ENCODE measurements at places on chromosomes 7 and 10.
A peak's percentile ranks its signal among the peaks of the same experiment; 100 is the strongest.

GRCh38 chr7:148884049-148884298 lies at the start of gene EZH2:
Gene EZH2 (minus strand): TSS chr7:148884291. CDS start chr7:148847298, 36,993 bp downstream.
- no peak for DNase-seq

DNA sequence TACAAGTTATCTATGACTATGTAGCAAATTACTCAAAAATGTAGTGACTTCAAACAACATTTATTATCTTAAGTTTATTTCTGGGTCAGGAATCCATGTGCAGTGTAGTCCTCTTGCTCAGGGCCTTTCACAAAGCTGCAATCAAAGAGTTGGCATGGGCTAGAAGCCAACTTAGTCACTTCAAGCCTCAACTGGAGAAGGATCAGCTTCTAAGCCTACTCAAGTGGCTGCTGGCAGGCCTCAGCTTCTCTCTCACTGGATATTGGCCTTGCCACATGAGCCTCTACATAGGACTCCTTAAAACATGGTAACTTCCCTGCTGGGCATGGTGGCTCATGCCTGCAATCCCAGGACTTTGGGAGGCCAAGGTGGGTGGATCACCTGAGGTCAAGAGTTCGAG lies 5.0 kb upstream of the NFE2L3 start:
- no peak for DNase-seq

DNA sequence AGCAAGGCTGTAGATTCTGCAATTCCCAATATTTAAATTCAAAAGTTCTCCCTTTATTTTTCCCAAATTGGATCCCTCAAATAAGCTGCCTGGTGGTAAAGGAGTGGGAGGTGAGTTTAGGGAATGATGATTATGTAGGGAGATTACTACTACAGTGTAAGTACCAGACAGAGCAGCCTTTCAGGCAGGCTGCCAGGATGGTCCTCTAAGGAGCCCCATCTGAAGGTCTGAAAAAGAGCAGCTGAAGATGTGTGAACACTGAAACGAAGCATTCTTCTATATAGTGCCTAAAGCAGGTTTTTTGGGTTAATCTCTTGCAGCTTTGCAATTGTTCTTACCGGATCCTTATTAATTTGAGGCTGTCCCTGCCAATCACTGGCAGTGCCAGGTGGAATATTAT lies 84.7 kb downstream of the CREB5 start:
- no peak for DNase-seq

- DNase-seq: no peak
Measured at GRCh38 chr10:126332576-126332975, 55.7 kb downstream of the ADAM12 start.

- no peak for DNase-seq
Measured at GRCh38 chr10:110756876-110757275, 112.7 kb downstream of the RBM20 start.

- no peak for DNase-seq
Measured at GRCh38 chr7:41222746-41223145, 480.1 kb downstream of the INHBA start.

DNA sequence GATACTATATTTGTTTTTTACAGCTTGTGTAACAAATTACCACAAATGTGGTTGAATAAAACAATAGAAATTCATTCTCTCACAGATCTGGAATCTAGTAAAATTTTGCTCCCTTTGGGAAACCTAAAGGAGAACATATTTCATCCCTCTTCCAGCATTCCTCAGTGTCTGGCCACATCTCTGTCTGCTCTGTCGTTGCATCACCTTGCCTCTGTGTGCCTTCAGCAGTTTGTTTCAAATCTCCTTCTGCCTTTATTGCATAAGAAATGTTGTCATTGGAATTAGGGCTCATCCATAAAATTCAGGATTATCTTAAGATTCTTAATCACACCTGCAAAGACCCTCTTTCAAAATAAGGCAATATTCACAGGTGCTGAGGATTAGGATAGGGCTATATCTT lies 14.5 kb downstream of the OR2A14 start:
- DNase-seq: no peak

DNA sequence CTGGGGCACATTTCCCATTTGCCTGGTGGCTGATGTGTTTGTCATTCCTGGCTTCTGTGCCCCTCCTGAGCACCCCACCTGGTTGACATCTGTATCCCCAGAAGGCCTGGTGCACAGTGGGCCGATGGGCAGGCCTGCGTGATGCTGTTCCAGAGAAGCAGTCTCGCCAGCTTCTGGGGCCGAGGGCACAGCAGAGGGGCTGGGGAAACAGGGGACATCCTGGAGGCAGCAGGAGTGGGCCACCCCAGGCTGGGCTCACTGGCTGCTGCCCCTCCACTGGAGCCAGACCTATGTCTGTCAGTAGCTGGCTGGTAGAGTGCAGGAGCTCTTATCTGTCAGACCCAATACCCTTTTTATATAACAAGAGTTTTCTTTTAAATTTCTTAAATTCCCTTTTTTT lies 896 bp upstream of the MYL7 start:
- no peak for DNase-seq

DNA sequence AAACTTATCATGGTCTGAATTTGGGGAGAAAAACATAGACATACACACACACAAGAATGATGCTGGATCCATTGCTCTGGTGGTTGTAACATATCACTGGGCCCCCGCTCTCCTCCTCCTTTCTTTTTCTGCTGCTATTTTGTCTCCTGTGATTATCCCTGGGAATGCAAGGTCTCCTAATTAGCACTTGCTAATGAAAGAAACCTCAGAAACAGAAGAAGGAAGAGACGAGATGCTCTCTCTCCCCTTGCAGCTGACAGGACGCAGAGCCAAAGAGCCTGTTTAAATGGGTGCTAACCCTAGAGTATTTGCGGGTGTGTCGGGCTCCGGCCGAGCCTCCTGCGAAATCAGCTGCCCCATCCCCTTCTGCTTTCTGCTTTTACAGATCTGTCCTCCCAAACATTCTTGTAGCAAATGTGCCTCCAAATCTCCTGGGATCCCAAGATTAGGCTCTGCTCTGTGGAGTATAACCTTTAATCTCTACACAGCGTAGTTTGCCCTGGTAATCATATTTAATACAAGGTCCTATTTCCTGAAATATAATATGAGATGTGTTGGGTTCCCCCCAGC lies 81.5 kb downstream of the FRMPD2 start:
- no peak for DNase-seq

- DNase-seq: no peak
Measured at GRCh38 chr7:98678215-98678614, 61.1 kb downstream of the NPTX2 start.

DNA sequence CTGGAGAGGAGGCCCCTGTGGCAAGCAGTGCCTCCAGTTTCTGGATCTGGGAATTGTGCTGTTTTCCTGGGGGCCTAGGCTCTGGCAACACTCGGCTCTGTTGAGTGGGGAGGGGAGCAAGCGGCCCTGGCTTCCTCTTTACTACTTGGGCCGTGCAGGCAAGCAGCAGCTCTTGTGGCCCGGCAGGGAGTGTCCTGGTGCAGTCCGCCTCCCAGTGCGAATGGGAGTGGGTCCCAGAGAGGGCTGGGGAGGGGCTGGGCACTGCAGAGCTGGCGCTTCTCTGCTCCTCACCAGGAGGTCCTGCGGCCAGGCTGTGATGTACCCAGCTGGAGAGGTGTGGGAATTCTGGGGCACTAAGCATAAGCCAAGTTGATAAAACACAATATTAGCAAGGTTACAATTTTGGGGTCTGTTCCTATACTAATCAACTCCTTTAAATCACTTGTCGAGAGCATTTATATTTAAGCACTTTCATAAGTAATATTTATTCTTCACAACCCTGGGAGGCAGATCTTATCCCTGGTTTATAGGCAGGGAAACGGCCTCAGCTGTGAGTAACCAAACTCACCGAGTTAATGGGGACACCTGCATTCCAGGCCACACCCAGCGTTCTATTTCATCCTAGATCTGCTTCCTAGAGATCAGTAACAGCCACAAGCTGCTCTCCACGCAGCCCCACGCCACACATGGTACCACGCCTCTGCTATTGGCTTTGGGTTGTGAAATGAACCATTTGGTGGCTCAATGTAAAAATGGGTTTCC lies 183.4 kb upstream of the PLXNA4 start:
- no peak for DNase-seq

DNA sequence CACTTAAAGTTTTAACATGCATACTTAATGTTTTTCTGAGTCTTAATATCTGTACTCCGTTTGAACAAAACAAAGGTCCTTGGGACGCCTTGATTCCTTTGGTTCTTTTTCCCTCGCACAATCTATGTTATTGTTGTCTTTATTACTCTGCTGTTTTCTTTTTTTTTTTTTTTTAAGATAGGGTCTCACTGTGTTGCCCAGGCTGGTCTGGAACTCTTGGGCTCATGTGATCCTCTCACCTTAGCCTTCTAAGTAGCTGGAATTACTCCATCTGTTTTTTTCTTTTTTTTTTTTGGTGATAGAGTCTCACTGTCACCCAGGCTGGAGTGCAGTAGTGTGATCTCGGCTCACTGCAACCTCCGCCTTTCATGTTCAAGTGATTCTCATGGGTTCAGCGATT lies 13.2 kb downstream of the MLLT10 start:
- no peak for DNase-seq

GRCh38 chr10:12218991-12219390 lies 23.0 kb downstream of the CDC123 start:
- no peak for DNase-seq

GRCh38 chr7:51016546-51016945 lies 233.8 kb upstream of the GRB10 start:
- no peak for DNase-seq

DNA sequence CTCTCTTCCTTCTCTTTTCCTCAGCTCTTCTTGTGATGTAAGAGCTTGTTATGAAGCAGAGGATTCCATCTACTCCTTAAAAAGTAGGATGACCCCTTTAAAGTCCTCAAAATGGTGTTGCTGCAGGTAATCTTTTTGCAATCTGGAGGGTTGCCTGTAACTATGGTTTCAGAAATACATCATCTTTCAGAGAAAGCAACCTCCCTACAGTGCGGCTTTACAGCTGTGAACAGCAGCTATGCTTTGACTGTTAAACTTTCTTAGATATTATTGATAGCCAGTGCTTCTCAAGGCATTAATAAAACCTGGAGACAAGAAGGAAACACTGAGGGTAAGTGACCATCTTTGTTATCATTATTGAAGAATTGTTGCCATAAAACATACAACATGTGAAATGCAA lies 86.6 kb upstream of the MDFIC start:
- no peak for DNase-seq

- no peak for DNase-seq
Measured at GRCh38 chr7:20560325-20561180, 54.9 kb upstream of the ABCB5 start.

GRCh38 chr7:107538001-107538400 lies 25.7 kb downstream of the COG5 start:
- no peak for DNase-seq

DNA sequence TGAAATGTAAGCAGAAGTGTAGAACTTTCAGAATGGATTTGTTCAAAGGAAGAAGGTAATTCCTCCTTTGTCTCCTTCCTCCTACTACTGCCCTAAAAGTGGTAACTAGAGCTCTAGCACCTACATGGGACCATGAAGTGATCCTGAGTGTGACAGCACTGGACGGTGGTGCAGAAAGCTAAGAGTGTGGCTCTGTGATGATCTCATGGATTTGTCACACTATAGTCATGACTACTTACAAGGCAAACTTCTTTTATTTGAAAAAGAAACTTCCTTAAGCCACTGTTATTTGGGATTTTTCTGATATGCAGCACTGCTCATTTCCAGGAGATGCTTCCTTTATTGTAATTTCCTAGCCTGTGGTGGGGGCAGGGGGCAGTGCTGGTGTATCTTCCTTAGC lies 5.8 kb upstream of the FHIP2A start:
- DNase-seq: no peak

GRCh38 chr7:69276011-69276729 lies 322.1 kb upstream of the AUTS2 start:
- no peak for DNase-seq

DNA sequence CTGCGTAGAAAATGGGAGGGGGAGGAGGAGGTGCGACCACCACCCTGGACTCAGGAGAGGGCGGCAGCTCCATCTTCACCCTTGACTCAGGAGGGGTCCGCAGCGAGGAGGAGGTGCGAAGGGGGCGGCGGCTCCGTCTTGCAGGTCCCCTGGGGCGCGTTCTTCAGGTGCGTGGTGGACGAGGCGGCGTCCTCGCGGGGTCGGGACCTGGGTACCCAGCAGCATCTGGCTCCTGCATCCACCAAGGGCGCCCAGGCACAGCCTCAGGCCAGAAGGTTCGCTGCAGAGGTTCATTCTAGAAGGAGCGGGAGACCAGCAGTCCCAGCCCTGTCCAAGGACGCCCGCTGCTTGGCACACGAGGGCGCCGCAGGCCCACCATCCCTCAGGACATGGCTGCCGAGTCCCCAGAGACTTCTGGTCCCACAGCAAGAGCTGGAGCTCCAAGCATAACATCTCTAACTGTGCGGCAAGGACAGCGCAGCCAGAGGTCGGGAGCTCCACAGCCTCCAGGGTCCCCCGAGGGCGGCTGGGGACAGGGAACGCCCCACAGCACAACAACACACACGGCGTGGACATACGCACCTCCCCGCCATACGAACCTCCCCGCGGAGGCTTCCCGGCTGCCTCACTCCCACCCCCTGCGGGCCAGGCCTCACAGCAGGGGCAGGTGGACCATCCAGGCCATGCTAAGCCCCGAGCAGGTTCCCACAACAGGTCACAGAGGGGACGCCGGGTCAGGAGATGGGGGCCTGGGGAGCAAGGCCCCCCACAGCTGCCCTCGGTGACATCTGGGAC lies 16.8 kb upstream of the DPYSL4 start:
- DNase-seq: no peak

- no peak for DNase-seq
Measured at GRCh38 chr10:121792198-121792597, 135.6 kb downstream of the ATE1 start.

GRCh38 chr10:124717911-124718741 lies 26.1 kb downstream of the FAM53B start:
- DNase-seq: peak; percentile 89

- DNase-seq: no peak
Measured at GRCh38 chr7:101134399-101134980, 7.6 kb downstream of the SERPINE1 start.

DNA sequence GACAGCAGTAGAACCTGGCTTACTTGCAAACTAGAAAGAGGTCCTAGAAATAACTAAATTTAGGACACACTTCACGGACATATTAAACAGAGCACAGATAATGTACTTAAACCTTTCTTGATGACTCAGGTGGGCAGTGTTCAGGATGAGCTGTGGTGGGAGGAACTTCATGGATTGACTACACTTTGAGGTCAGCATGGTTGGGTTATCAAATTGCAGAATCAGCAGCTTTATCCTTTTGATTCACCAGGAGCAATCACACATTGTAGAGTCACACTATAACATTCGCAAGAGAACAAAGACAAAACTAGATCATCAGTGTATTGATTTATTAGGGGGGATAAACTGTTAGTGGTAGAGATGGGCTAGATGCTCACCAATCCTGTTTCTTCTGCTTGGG lies 38.6 kb upstream of the AGK start:
- no peak for DNase-seq

DNA sequence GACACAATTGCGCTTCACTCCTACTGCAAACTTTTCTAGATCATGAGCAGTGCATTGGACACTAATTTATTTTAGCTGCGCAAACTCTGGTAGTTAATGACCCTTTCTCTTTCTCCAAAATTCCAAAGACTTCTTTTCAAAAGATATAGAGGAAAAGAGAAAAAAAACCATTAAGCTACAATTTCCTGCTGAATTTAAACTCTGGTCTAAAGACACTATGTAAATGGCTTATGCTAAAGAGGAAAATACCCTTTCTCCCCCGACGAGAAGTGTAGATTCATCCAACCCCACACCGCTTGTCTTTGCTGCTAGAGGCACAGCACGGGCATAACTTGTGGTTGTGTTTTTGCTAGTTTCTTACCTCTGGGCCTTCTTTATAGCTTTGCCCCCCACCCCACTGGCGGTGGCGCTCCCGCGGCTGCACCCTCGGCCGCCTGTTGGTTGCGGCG lies 84.1 kb downstream of the SNX10 start:
- no peak for DNase-seq

All from CD4-positive, alpha-beta T cell treated with Interleukin-21 for 1 hour (primary cell).